ENCODE measurements at places on chromosomes 11 and 22. TPM values are rescaled to one million over a fixed set of nuclear protein-coding genes. Genes with fewer than 3 reads are reported as not detected.

DNA sequence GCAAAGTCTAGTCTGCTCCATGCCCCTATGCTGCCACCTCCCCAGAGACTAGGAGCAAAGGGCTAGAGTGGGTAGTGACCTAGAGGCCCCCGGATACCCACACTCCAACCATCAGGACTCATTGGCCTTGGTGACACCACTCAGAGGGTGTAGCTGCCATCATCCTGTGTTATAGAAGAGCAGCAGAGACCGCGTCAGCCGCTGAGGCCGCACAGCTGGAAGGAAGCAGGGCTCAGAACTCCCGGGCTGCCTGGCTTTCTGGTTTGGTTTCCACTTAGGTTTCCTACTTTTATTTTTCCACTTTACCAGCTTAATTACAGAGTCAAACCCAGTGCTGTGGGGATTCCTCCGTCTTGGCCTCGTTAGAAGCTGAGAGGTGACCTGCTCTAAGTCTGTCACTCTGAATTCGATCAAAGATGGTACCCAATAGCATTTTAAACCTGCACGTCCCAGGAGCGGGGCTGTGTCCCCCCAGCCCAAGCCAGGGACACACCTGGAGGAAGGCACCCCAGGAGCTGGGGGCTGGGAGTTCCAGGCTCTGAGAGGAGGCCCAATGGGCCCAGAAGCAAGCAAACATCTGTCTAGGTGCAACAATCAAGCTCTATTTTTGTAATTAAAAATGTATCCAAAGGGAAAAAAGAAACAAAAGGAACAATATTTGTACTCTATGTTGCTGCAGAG lies 2.1 kb upstream of the CDKN1C start:
- no peak overlapping the region for H3K4me3 ChIP-seq
- no peak for DNase-seq
- peaks cover 32% of the 10 kb centered on the region for H3K4me1 ChIP-seq
- no peaks in the 10 kb centered on the region for H3K27me3 ChIP-seq
- no peaks in the 10 kb centered on the region for H3K36me3 ChIP-seq

- H3K4me3 ChIP-seq: no peak overlapping the region
- no peaks in the 10 kb centered on the region for H3K4me1 ChIP-seq
- no peak for DNase-seq
- H3K36me3 ChIP-seq: no peaks in the 10 kb centered on the region
Measured at GRCh38 chr22:34669001-34669400, 397.0 kb upstream of the ISX start.

GRCh38 chr11:15123849-15124248 lies 9.1 kb downstream of the INSC start:
- no peaks in the 10 kb centered on the region for H3K36me3 ChIP-seq
- no peak for DNase-seq
- no peak overlapping the region for H3K4me3 ChIP-seq

DNA sequence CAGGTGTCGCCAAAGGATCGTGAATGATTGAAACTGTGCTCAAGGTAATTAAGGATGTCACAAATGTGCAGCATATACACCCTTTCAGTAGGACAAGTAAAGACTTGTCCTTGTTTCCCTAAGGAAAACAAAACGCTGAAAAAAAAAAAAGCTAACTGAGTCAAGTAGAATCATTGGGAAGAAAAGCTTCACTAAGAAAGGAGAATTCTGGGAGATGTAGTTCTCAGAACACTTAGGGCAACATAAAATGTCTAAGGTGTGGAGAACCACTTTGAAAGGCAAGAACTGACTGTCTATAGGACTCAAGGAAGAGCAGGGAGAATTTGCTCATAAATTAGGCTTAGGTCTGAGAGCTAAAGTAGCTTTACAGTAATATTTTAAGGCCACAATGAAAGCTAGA lies 2.9 kb upstream of the OR5T1 start:
- no peak for DNase-seq
- H3K4me3 ChIP-seq: no peak overlapping the region
- H3K36me3 ChIP-seq: no peaks in the 10 kb centered on the region
- H3K4me1 ChIP-seq: no peaks in the 10 kb centered on the region
- H3K27ac ChIP-seq: no peak overlapping the region
- no peaks in the 10 kb centered on the region for H3K27me3 ChIP-seq

- no peak for DNase-seq
- H3K27ac ChIP-seq: no peak overlapping the region
- H3K4me3 ChIP-seq: no peak overlapping the region
- H3K36me3 ChIP-seq: no peaks in the 10 kb centered on the region
Measured at GRCh38 chr11:16899708-16900303, 114.4 kb downstream of the PLEKHA7 start.

DNA sequence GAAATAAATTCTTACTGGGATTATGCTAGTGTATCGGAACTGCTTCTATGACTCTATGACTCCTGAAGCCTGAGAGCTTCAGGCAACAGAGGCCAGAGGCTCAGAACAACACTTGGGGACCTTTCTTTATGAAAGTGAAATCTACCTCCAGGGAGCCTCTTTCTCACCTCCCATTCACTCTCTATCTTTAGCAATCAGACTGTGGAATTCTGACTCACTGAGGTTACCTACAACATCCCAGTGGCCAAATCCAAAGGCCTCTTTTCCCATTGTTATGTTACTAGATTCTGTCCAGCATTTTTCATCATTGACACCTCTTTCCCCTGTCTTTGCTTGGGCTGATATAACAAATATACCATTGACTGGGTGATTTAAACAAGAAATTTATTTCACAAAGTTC lies 14.1 kb upstream of the CYB5R2 start:
- H3K27ac ChIP-seq: no peak overlapping the region
- no peaks in the 10 kb centered on the region for H3K4me1 ChIP-seq
- H3K36me3 ChIP-seq: no peaks in the 10 kb centered on the region

GRCh38 chr22:43081968-43082367 lies 7.2 kb downstream of the TTLL1 start:
- H3K36me3 ChIP-seq: no peaks in the 10 kb centered on the region
- H3K4me3 ChIP-seq: no peak overlapping the region
- H3K27ac ChIP-seq: no peak overlapping the region
- H3K4me1 ChIP-seq: peaks cover 12% of the 10 kb centered on the region
- no peaks in the 10 kb centered on the region for H3K27me3 ChIP-seq

Gene GUCY1A2
- 2.4 TPM for total RNA-seq

GRCh38 chr11:130471731-130472433 lies 23.4 kb downstream of the ADAMTS15 start:
- no peak overlapping the region for H3K27ac ChIP-seq
- no peak for DNase-seq
- H3K36me3 ChIP-seq: peaks cover 39% of the 10 kb centered on the region

- peak overlapping the region; percentile 85 for H3K4me3 ChIP-seq
- peaks cover 9% of the 10 kb centered on the region for H3K36me3 ChIP-seq
- no peaks in the 10 kb centered on the region for H3K27me3 ChIP-seq
- peak overlapping the region; percentile 93 for H3K27ac ChIP-seq
Measured at GRCh38 chr11:69641681-69642548, 959 bp downstream of the CCND1 start.

Gene MS4A3
- not detected for total RNA-seq

Gene SERPING1
- 256 TPM for total RNA-seq

Gene GSTT2B
- 10.3 TPM for total RNA-seq

DNA sequence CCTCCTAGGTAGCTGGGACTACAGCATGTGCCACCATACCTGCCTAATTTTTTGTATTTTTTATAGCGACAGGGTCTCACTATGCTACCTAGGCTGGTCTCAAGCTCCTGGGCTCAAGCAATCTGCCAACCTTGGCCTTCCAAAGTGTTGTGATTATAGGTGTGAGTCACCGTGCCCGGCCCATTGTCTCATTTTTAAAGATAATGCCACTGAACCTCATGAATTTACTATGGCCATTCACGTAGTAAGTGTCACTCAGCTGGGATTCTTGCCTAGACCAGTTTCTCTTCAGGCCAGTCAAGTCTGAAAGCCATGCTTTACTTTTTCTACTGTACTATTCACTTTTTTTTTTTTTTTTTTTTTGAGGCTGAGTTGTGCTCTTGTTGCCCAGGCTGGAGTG lies 22.4 kb downstream of the DEPDC5 start:
- H3K4me1 ChIP-seq: no peaks in the 10 kb centered on the region
- no peak for DNase-seq
- no peaks in the 10 kb centered on the region for H3K27me3 ChIP-seq
- no peak overlapping the region for H3K27ac ChIP-seq
- H3K36me3 ChIP-seq: peaks cover 15% of the 10 kb centered on the region
- H3K4me3 ChIP-seq: no peak overlapping the region

Gene LARGE2
- 19.0 TPM for total RNA-seq

Gene TRIM66
- total RNA-seq: 9.6 TPM

Gene VSIG10L2
- not detected for total RNA-seq

DNA sequence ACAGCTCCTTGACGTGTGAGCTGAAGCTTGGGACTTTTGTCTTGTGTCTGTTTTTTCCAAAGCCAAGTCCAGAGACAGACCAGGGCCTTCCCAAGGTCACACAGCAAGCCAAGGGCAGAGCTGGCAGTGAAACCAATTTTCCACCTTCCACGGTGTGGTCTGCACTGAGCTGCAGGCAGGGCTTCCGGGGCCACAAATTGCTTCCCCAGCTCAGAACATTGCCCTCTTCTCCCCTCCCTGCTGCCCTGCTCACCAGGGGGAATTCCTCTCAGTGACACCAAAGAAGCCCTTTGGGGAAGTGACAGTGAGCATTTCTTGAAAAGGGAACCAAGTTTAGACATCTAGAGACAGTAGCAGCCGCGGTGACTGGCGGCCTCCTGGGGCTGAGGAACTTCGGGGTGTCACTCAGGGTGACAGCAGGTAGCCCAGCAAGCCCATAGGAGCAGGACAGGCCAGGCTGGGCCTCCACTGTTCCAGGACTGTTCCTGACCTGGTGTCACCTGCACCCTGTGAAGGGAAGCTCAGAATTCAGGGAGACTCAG lies 9.2 kb downstream of the FXYD2 start:
- H3K36me3 ChIP-seq: no peaks in the 10 kb centered on the region
- no peak overlapping the region for H3K4me3 ChIP-seq
- no peaks in the 10 kb centered on the region for H3K27me3 ChIP-seq
- peak; percentile 35 for DNase-seq
- peak overlapping the region; percentile 89 for H3K27ac ChIP-seq
- peaks cover 73% of the 10 kb centered on the region for H3K4me1 ChIP-seq

DNA sequence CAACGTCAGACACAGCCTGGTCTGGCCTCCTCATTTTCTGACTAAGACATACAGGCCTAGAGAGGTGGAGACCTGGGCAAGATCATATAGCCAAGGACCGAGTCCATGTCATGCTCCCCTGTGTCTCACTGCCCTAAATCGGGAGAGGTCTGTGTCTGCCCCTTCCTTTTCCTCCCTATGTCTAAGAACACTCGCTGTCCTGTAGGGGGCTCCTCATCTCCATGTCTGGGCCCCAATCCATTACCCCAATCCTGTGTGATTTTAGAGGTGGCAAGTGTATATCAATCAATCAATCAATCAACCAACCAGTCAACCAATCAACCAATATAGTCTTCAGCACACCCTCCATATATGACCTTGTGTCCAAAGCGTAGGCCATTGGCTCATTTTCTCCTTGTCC lies 125.7 kb downstream of the KIRREL3 start:
- no peak overlapping the region for H3K4me3 ChIP-seq
- H3K4me1 ChIP-seq: no peaks in the 10 kb centered on the region
- H3K36me3 ChIP-seq: no peaks in the 10 kb centered on the region
- no peak overlapping the region for H3K27ac ChIP-seq
- no peaks in the 10 kb centered on the region for H3K27me3 ChIP-seq
- DNase-seq: no peak

Gene XPNPEP3
- total RNA-seq: 20.4 TPM

Gene CALCA
- total RNA-seq: 970 TPM

Gene CREB3L1
- 0.88 TPM for total RNA-seq

Gene CRACR2B
- total RNA-seq: 7.5 TPM

DNA sequence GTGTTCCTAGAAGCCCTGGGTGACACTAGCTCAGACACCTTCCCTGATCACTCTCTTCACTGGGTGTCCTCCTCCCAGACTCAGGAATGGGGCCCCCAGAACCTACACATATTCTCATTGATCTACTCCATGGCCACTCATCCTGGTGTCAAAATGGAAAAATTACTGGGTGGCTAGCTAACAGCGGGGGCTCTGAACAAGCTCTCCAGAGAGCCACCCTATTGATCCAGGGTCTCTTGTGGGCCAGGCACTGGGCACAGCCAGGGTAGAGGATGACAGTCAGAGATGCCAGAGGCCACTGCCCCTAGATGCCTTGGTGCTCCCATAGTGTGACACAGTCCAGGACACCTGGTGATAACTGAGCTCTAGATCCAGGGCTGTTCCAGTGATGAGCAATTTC lies 393.1 kb downstream of the SOX6 start:
- no peak for DNase-seq
- H3K4me3 ChIP-seq: no peak overlapping the region
- peaks cover 25% of the 10 kb centered on the region for H3K4me1 ChIP-seq
- no peak overlapping the region for H3K27ac ChIP-seq
- H3K27me3 ChIP-seq: no peaks in the 10 kb centered on the region

Gene NUDT8
- total RNA-seq: 67.7 TPM

DNA sequence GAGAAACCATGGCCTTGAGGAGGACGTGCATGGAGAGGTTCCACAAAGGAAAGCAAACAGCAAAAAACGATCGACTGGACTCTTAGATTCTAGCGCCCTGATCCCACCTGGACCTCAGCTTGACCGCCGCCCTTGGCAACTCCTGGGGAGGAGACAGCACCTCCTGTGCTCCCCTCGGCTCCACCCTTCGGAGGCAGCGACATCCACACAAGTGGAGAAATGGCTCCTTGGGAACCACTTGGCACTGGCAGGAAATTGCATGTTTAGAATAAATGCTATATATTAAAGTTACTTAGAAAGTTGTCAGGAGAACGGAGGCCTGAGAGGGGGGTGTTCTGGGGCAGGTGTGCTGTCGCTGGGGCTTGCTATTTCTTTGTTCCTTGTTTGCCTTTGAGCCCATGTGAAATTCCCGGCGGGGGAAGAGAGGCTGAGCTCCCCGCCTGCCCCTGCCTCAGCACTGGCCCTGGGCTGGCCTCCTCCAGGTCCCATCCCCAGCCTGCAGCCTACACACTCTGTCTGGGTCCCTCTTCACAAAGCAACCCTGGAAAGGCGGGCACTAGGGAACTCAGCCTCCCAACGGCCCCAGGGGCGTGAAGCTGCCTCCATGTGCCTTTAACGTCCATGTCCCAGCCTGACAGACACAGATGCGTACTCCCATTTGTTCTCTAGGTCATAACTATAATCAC lies 395.3 kb downstream of the BRD1 start:
- no peaks in the 10 kb centered on the region for H3K27me3 ChIP-seq
- no peaks in the 10 kb centered on the region for H3K4me1 ChIP-seq
- no peaks in the 10 kb centered on the region for H3K36me3 ChIP-seq
- H3K27ac ChIP-seq: no peak overlapping the region
- no peak for DNase-seq

DNA sequence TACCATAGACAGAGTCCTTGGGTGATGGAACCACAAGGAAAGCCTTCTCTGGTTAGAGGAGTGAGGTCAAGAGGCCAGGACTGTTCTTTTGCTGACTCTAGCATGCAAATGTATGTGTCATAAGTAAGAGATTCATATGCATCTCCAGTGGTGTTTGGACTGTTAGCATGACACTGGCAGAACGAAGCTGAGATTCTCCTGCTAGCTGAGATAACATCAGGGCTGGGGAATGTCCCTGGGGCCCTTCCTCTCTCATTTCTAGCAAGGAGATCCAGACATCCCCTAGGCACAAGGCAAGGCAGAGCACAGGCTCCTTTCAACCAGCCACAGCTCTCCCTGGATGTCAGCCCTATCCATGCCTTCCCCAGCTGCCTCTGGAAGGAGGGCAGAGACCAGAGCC lies 711.3 kb downstream of the OPCML start:
- H3K4me1 ChIP-seq: no peaks in the 10 kb centered on the region
- no peaks in the 10 kb centered on the region for H3K27me3 ChIP-seq
- H3K36me3 ChIP-seq: no peaks in the 10 kb centered on the region
- H3K27ac ChIP-seq: no peak overlapping the region
- no peak for DNase-seq

- H3K4me3 ChIP-seq: no peak overlapping the region
- H3K4me1 ChIP-seq: peaks cover 2% of the 10 kb centered on the region
- H3K36me3 ChIP-seq: no peaks in the 10 kb centered on the region
- H3K27ac ChIP-seq: no peak overlapping the region
- H3K27me3 ChIP-seq: no peaks in the 10 kb centered on the region
- peak; percentile 16 for DNase-seq
Measured at GRCh38 chr22:43228330-43228729, 41.4 kb upstream of the TTLL12 start.

Data from thyroid gland (tissue), 4 donors.